ENCODE measurements at places on chromosomes 11 and 22.

DNA sequence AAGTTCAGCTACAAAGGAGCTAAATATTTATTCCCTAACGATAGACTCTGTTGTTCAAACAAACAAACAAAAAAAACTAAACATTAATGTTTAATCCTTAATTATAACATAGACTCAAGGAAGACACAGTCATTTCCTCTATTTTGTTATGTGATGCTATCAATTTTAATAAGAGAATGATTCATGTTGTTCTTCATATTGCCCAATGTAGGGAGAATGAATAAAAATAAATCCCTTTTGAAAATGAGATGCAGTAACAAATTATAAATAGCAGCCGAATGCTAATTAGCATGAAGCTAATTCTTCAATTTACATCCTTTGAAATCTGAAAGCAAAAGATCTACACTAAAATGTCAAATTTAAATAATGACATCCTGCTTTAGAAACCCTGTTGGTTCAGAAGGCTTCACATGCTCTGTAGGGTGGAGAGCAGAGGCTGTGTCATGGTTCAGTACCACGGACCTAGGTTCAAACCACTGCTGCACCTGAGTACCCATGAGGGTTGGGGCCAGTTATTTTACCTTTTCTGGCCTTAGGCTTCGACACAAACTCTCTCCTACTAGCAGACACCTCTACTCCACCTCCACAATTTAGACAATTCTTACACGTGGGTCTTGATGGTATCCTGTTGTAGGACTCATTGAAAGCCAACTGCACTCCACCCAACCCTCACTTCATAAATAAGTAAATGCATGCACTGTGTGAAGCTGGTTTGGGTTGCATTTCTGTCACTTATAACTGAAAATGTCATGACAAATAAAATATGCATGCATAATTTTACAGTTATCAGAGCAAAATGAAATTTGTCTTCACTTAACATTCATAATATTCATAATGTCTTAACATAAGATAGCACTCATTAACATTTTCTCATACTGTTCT lies 89.0 kb downstream of the RRAS2 start:
- no peak for DNase-seq

DNA sequence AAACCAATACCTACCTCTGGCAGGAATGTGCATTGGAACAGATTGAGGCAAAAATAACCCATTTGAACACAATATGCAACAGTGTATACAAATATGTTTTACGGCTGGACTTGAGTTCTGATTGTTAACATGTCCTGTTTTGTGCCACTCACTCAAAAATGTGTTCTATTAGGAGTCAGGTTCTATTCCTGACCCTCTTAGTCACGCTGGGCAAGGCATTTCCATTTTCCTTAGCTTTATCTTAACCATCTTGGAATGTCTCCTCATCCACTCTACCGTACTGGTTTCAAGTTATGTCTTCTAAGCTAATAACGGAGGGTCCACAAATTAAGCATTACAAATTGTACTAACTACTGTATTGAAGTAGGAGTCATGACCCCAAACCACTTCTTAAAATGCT lies 78.6 kb downstream of the MAML2 start:
- no peak for DNase-seq

- no peak for DNase-seq
Measured at GRCh38 chr22:36858156-36858555, 2.6 kb upstream of the NCF4 start.

- no peak for DNase-seq
Measured at GRCh38 chr11:123567466-123567865, 87.0 kb downstream of the SCN3B start.

DNA sequence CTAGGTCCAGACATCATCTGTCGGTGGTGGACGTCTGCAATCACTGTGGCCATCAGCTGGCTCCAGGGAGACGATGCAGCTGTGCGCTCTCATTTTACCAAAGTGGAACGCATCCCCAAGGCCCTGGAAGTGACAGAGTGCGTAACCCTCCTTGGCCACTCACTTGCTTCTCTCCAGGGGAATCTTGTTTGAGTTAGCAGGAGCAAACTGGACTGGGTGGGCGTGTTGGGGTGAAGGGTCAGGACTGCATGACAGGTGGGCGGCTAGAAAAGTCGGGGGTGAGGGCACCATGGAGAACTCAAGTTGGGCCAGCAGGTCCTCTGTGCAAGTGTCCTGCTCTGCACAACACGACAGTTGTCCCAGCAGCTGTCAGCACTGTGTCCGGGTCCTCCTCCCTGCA lies 16.2 kb downstream of the SHISA8 start:
- DNase-seq: no peak

DNA sequence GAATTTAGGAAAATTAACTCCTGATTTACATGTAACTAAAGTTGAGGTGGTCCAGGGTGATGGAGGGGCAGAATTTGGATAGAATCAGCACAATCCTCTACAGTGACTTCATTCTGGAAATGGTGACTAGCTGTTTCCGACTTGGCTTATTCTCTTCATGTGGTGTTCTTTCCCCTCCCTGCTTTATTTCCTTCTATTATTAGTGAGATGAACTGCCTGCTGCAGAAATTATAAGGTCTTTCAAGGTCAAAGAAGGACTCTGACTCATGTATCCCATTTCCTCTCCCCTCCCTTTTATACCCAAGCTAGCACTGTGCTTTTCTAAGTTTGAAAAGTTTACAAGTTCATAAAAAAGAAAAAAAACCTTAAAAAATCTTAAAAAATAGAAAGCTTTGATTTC lies 12.2 kb upstream of the MRPL17 start:
- no peak for DNase-seq

- no peak for DNase-seq
Measured at GRCh38 chr11:1916132-1916985, 3.1 kb upstream of the TNNT3 start.

- no peak for DNase-seq
Measured at GRCh38 chr11:1757861-1758610, 5.7 kb downstream of the CTSD start.

GRCh38 chr11:47886096-47886495 lies 37.9 kb upstream of the NUP160 start:
- no peak for DNase-seq

GRCh38 chr11:27358296-27358695 lies 4.7 kb downstream of the CCDC34 start:
- no peak for DNase-seq

DNA sequence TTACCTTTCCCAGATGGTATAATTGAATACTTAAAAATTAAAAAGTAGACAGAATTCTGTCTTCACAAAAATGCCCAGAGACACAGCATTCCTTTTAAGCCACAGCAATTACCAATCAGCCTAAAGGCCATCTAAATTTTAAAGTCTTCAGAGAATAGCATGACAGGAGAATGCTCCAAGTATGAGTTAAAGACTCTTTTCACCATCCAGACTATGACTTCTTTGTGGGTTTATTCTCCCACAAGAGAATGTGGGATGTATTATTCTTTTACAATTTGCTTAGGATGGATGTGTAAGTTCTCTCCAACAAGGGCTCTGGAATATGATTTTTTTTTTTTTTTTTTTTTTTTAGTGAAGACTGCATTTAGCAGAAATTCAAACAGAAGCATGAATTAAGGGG lies 249.9 kb downstream of the TTC28 start:
- DNase-seq: no peak

DNA sequence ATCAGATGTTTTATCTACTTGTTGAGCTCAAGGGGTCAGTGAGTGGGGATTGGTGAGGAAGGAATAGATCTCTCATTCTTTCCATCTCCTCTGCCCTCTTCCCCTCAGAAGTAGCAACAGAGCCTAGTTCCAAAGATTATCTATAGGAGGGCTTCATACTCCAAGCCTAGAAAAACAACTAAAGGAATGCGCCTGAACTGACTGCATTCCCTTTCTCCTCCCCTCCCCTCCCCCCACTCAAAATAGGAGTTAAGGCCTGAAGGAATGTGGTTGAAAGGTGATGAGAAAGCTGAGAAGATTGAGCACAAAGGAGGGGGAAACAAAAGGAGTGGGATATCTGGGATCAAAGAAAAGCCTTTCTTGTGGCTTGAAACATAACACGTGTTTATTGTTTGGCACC lies 10.5 kb downstream of the EMSY start:
- no peak for DNase-seq
